ENCODE measurements at places on chromosomes 1 and 21.

GRCh38 chr1:99228153-99228552 is 36.1 kb upstream of the PLPPR4 start:
- DNase-seq, result no peak

DNA sequence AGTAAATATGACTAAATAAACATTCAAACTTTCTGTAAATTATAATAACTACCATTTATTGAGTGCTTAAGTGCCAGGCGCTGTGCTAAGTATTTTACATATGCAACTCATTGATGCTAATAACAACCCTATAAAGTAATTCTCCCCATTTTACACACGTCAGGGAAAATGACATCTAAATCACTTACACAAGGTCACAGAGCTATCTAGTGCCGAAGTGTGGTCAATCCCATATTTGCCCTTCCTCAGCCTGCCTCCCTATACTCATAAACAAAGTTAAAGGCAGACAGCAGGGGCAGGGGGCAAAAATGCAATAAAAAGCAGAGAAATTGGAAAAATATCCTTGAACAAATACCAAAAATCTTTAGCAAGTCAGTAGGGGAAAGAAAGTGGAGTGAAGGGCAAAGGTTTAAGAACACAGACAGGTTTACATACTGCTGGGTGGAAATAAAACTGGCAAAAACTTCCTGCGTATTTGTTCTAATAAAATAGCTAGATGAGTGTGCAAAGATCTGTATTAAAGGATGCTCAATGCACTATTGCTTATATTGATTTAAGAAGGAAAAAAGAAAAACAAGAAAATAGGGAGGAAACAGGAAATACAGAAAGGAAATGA is 72.8 kb downstream of the WDR64 start:
- no peak for DNase-seq

- no peak for DNase-seq
These were observed 668.0 kb upstream of the ZP4 start for GRCh38 chr1:238558746-238559145.

DNA sequence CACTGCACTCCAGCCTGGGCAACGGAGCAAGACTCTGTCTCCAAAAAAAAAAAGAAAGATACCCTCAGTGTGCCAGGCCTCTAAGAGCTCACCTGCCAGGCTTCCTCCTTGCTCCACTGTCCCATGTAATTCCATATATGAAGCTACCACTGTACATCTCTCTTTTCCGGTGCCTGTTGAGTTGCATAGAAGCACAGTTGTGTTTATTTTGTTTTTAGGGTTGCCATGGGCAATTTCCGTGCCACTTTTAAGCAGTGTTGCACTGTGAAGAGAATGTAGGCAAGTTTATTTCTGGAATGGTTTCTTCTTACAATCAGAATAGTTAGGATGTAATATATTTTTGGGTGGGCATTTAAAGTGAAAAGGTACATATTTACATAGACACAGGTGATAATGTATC is 23.3 kb downstream of the MR1 start:
- DNase-seq, result no peak

DNA sequence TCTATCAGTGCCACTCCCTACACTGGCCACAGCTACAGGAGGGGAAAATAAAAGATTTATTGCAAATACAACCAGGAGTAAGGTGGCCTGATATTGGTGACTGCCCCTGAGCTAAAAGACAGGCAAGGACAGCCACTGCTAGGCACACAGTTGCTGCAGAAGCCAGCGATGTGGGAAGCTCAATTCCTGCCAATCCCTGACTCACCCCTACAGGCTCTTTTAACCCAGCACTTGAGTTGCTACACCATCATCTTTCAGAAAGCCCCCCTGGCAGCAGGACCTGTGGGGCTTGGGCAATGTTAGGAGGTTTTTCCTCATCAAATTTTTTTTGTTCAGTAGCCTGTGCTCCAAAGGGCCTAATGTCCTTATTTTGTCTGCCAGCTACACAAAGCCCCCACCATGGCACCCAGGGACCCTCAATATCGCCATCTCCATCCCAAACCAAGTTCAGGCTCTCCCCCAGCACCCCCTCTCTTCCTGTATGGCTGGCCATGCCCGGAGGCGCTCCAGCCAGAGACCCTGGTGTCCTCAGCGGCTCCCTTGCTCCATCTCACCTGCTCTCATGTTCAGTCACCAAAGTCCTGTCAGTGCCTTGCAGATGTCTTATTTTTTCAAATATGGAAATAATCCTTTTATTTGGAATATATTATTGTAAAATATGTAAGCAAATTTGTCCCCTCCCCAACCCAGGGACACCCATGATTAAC is 13.4 kb downstream of the CLEC20A start:
- no peak for DNase-seq

GRCh38 chr1:11761988-11762406 is at the start of gene C1orf167:
Gene C1orf167 (plus strand): TSS chr1:11762193. CDS start chr1:11764401, 2,208 bp downstream.
- no peak for DNase-seq

DNA sequence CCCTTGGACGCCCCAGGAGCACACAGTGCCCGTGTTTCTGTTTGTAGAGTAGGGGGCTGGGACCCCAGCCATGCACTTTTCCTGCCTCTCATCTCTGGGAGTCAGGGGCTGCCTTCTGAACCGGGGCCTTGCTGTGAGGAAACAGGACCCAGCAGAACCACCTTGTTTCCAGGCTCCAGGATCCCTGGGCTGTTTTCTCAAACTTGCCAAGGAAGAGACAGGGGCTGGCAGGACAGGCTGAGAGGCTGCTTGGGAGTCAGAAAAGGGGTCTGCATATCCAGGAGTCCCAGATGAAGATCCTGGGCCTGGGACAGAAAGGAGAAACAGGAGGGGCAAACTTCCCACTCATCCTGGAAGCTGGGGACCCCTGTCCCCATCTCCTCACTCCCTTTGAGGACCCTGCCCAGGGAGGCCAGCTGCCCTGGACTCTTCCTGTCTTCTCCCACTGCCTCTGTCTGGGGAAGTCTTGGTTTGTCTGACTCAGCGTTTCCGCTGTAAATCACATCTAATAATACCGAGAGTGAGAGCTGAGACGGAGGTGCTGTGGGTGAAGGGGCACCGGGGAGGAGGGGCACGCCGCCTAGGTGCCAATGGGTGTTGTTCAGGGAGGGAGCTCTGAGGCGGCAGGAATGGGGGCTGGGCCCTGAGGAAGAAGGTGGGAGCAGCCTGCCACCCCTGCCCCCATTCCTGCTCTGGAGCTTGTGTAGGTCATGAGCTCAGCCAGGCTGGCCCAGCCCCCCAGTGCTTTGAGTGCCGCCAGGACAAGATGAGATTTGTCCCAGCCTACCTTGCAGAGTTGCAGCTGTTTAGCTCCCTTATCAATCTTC is 16.7 kb downstream of the POU3F1 start:
- DNase-seq, result peak; percentile 66

GRCh38 chr21:22120616-22121266 is 1122.5 kb downstream of the NCAM2 start:
- DNase-seq, result no peak

- no peak for DNase-seq
These were observed 124.5 kb upstream of the GALNT2 start for GRCh38 chr1:229942501-229942900.

DNA sequence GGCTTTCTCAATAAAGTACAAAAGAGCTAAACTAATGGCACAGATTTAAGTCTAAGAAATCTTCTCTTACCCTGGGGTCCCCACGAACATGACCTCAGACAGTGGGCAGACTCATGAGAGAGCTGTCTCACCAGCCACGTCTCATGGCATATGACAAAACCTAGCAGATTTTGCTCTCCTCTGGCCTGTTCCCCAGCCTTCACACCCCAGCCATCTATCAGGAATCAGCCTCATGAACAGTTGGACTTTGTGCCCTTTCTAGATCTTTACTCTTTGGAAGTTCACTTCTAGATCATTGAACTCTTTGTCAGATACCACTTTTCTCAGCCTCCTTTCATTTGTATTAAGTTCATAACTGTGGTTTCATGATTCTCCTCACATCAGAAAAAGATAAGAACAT is 14.2 kb upstream of the HSD3B1 start:
- DNase-seq, result no peak

GRCh38 chr1:14106126-14106525 is 406.1 kb downstream of the PRDM2 start:
- no peak for DNase-seq

GRCh38 chr1:58442114-58442513 is 104.4 kb downstream of the OMA1 start:
- DNase-seq, result no peak

- no peak for DNase-seq
These were observed 12.6 kb upstream of the JUN start for GRCh38 chr1:58796416-58796815.

- no peak for DNase-seq
These were observed 1.2 kb downstream of the RUNX3 start for GRCh38 chr1:24928689-24929397.

- DNase-seq, result no peak
These were observed 144.0 kb downstream of the LEPR start for GRCh38 chr1:65564493-65564892.

GRCh38 chr1:78070758-78071157 is 25.0 kb downstream of the GIPC2 start:
- no peak for DNase-seq

- DNase-seq, result no peak
These were observed 3.0 kb downstream of the CRCT1 start for GRCh38 chr1:152517237-152517811.

DNA sequence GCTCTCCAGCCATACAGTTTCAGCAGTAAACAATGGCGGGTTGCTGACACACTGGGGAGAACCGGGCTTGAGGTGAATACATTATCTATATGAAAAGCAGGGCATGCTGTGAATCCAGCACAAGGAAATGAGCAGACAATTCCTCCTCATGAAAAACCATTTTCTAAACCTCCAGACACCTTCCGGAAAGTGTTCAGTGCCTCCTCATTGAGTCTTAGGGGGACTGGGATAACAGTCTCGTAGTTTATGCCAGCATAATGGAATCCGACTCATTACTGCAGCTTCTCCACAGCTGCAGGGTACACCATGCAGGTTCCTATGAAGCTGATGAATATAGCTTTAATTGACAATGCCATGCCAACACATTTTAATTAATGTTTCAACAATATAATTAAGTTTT is 284.1 kb downstream of the BACH1 start:
- DNase-seq, result no peak

All from GM12892 (cell line).